ENCODE measurements at places on chromosomes 5 and 9. TPM values are rescaled to one million over a fixed set of nuclear protein-coding genes. Genes with fewer than 3 reads are reported as not detected.

The OR1J2 gene
- total RNA-seq: not detected

The CNTNAP3 gene
- total RNA-seq: 3.6 TPM

The BTNL9 gene
- total RNA-seq: not detected

The GZMA gene
- total RNA-seq: not detected

The CLIC3 gene
- total RNA-seq: 3.3 TPM

The SPATA31D4 gene
- total RNA-seq: not detected

Measured in smooth muscle cell of the umbilical artery (primary cell).